ENCODE measurements at places on chromosomes 13 and 19.

DNA sequence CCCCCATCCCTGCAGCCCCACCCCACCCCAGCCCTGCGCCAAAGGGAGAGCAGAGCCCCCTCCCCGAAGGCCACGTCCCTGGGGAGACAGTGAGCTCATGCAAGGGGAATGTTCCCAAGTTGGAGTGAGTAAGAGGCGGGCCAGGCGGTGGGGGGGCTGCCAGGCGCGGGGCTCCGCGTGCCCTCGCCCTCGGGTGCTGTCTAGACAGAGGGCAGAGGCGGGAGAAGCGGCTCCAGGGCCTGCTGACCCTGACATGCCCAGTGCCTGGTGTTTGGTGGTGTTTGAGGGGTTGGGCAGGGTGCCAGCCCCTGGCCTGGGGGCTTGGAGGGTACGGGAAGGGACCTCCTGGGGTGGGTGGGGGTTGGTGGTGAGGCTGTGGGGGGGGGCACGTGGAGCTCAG lies 1.0 kb downstream of the FSTL3 start:
- DNase-seq: no peak

- no peak for DNase-seq
Measured at GRCh38 chr13:55893540-55893939, 1247.2 kb upstream of the PRR20A start.

DNA sequence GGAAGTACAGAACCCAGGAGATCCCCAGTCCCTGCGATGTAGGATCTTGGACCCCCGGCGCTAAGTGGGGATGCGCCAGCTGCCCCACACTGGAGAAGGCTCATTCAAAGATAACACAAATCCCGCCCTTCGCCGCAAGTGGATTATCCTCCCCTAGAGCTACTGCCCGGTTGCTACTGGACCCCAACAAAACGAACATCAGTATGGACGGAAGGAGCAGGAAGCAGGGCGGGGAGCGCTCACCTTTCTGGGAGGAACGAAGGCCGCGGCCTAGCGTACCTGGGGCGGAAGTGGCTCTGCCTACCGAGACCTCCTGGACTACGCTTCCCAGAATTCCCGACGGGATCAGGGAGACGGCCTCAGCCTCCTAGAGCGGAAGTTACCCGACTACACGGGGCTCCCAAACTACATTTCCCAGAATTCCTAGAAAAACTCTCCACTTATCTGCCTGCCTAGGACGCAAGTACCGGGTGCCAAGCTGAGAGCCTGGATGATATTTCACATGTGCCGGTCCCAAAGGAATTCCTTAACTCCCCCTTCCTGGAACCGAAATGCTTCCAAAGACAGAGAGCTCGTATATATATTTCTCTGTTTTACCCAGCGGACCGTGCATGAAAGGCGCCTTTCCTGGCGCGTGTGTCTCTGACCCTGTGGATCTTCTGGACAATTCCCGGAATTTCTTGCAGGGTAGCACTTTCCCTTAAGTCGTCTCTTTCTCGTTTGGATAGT lies at the start of gene ZNF112:
ZNF112 (minus strand) TSS at position 298 of the 729 bp plus-strand sequence. CDS start 16,141 bp downstream, outside the sequence.
- DNase-seq: peak; percentile 92

GRCh38 chr13:48319531-48320398 lies 16.2 kb downstream of the RB1 start:
- no peak for DNase-seq

- no peak for DNase-seq
Measured at GRCh38 chr13:74025369-74025768, 108.8 kb downstream of the KLF12 start.

DNA sequence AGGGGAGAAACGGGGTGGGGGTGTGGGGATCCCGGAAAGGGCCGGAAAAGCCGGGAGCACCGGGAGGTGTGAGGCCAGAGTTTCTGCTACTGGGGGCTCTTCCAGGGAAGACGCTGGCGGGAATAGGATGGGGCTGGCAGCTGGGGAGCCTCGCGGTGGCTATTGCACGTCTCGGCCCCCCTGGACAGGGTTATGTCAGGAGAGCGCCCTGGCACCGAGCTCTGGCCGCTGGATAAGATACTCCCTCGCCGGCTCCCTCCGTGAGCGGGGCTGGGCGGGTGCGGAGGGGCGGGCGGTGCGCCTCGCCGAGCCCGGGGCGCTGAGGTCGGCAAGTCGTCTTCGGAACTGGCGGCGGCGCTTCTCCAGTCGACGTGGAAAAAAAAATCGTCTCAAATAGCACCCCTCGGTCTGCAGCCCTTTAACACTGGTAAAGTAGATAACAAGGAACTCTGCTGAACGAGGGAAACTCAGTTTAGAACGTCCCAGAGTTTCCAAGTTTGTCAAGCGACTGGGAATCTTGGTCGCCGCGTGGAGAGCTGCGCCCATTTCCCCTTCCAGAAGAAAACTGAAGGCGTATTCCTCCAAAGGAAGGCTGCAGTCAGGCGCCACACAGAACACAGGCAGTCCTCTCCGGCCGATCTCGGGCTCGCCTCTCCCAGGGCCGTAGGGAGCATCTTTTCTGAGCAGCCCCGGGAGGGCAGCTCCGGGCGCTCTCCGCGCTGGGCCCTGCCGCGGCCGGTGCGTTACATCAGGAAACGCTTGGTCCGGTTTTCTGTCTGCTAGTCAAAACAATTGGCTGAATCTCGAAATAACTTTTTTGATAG lies 115.1 kb downstream of the KCNRG start:
- DNase-seq: no peak

GRCh38 chr13:90565985-90566713 lies 781.3 kb upstream of the MIR17HG start:
- no peak for DNase-seq

DNA sequence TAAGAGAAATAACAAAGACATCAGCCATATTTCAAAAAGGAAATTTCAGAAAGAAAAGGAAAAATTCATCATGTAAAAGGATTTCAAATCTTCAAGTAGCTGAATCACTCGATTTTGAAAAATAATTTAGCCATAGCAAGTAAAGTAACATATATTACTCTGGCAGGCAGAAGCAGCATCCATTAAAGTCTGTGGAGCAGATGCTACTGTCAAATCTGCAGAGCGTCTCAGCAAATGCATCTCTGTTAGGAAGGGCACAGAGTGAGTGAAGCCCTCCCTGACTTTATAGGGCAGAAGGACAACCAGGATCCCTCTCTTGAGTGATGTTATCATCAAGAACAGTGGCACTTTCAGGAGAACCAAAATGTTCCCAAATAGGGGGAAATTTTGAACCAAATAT lies 445.5 kb downstream of the EFNB2 start:
- DNase-seq: no peak

- no peak for DNase-seq
Measured at GRCh38 chr13:80450386-80450785, 109.5 kb upstream of the SPRY2 start.

GRCh38 chr19:31539386-31539785 lies 190.2 kb upstream of the TSHZ3 start:
- DNase-seq: no peak

DNA sequence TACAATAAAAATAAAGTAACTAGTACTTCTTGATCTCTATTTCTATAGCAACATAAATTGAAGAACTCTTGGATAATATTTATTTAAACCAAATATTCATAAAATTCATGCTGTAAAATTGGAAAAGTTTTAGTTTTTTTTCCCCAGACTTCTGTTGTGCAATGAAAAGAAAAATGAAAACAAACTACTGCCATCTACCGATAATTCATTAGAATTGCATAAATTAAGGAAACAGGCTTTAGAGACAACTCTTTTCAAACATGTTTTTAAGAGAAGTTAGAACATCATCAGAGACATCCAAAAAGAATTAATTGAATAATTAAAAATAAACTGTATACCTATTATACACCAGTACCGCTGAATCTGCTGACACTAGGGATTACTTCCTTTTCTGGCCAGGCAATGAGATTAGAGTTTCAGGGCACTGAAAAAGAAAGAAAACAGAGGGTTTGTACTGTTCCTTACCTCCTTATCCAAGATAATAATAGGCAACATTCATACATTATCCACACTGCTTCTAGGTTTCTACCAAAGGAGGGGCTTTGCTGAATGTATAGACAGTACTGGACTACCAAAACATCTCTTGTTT lies 4.9 kb downstream of the CCDC122 start:
- no peak for DNase-seq

- no peak for DNase-seq
Measured at GRCh38 chr13:50509771-50510441, 333.6 kb downstream of the DLEU7 start.

GRCh38 chr19:310141-310651 lies 19.0 kb upstream of the PLPP2 start:
- no peak for DNase-seq

DNA sequence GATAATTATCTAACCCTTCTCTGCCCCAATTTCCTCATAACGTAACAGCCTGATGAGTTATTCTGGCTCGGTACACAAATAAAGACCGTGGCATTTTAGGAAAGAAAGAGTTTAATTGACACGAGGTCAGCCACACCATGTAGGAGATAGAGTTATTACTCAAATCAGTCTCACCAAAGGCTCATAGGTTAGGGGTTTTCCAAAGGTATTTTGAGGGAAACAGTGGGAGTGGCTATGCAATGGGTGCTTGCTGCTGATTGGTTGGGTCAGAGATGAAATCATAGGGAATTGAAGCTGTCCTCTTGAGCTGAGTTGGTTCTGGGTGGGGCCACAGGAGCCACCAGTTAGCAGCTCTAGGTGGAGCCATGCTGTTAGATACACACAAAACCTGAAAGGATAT lies 137.5 kb downstream of the FREM2 start:
- DNase-seq: no peak

- DNase-seq: no peak
Measured at GRCh38 chr13:45063261-45063860, 56.9 kb upstream of the GTF2F2 start.

- DNase-seq: no peak
Measured at GRCh38 chr19:49761625-49762311, 1.3 kb downstream of the TSKS start.

DNA sequence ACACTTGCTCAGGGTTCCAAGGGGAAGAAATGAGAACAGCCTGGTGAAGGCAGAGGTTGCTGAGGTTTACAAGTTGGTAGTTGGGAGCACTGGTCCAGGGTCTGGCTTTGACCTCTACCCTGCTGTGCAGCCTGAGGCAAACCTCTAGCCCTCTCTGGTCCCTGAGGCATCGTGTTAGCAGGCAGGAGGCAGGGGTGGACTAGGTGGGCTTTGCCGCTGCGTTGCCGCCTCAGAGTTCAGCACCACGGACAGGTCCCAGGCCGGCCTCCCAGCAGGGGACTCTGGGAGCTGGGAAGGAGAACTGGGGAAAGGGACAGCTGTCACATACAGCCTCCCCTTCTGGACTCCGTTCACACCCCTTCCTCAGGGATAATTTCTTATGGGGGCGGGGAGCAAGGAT lies 3.1 kb downstream of the NCAN start:
- no peak for DNase-seq

DNA sequence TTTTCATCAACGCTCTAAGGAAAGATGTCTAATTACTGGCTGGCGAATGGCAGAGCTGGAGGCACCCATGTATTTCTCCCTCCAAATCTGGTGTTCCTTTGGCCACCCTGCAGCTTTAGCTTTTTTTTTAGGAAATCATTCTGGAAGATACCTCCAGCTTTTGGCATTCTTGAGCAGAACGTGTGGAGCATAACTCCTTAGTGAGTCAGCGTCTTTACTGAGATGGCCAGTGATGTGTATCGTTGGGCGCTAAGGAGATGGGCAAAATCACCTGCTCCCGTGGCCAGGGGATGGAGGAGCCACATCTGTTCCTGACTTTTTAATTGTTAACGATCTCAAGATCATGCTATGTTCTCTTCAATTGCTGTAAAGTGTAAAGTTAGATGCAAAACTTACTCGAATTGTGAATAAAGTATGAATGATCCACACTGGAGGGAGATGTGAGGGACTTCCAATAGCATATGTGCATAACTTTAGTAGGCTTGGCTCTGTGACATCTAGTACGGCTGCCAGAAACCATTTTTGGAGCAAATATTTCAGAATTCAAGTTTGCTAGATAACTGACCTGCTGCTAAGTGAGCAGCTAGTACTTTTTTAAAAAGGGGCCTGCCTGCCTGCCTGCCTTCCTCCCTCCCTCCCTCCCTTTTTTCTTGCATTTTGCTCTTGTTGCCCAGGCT lies 24.4 kb upstream of the C1QTNF9 start:
- DNase-seq: no peak

DNA sequence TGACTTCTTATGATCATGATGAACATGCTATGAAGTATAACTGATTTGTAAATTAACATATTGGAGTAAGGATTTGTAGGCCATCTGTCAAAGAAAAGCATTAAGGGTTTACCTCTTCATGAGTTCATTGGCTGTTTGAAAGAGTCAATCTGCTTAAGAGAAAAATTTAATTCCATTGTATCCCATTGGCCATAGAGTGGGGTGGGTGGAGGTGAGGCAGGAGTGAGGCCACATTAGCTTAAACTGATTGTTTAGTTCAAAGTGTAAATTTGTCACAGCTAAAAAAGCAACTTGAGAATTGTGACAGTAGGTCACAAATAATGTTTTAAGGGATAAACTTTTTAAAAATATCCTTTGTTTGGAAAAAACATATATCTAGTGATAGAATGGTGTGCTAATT lies 11.4 kb downstream of the GPR180 start:
- DNase-seq: no peak

- DNase-seq: no peak
Measured at GRCh38 chr13:22114630-22115311, 443.9 kb downstream of the FGF9 start.

DNA sequence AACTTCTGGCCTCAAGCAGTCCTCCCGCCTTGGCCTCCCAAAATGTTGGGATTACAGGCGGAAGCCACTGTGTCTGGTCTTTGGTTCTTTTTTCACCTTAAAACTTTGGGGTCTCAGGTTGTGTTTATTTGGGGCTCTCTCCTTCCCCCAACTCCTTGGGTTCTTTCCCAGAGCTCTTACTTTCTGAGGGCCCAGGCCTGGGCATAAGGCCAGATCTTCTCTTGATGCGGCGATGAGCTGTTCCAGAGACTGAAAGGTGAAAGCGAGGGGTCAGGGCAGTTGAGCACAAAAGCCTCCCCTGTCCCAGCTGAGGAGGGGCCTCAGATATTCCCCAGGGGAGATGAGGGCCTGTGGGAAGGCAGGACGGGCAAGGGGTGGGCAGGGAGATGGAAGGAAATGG lies 7.1 kb downstream of the POLR1G start:
- no peak for DNase-seq

- no peak for DNase-seq
Measured at GRCh38 chr19:24033963-24034342, 53.0 kb upstream of the ZNF254 start.

DNA sequence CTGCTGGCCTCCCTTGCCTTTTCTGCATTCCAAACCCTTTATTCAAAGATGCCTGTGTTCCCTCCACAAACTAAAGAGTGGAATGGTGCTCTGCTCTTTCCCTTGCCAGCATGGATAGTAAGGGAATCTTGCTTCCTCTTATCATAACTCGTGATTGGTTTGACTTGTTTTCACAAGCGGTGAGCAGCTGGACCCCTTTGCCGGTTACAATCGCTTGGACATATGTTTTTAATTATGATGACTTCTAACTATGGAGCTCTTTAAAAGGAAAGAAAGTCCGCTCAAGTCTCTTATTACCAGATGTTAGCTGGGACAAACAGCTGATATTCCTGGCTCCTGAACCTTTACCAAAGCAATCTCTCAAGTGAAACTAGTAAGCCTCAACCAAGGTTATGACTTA lies 1094.7 kb downstream of the UQCRFS1 start:
- DNase-seq: no peak

Measured in NCI-H2029 treated with DMSO at 0.1 percent for 48 hours (cell line).